ENCODE measurements at places on chromosomes 5 and 9. TPM values are rescaled to one million over a fixed set of nuclear protein-coding genes. Genes with fewer than 3 reads are reported as not detected.

The TMED9 gene
- 96.2 TPM for total RNA-seq

The TMC1 gene
- not detected for total RNA-seq

The FSTL4 gene
- not detected for total RNA-seq

- H3K27ac ChIP-seq, result no peak overlapping the region
- H3K4me1 ChIP-seq, result no peaks in the 10 kb centered on the region
- peaks cover 3% of the 10 kb centered on the region for H3K36me3 ChIP-seq
Measured at GRCh38 chr9:82191082-82191770, 202.7 kb downstream of the SPATA31D1 start.

The PKD2L2 gene
- total RNA-seq, result not detected

The C5orf52 gene
- not detected for total RNA-seq

The CDH6 gene
- not detected for total RNA-seq

DNA sequence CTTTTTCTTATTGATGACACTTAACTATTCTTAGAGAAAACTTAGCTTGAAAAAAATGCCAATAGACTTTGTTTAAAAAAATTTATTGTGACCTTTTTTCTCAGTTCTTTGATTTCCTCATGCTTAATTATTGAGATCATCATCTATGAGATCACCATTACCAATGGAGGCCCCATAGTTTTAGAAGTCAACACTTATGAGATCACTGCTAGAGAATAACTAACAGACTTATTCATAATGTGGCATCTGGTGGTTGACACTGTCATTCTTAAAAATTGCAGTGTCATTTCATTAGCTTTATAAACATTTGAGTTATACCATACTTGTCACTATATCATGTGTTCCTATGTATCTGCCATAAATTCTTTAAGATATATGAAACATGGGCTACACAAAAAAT, 14.9 kb upstream of the FEM1C start:
- H3K4me1 ChIP-seq, result no peaks in the 10 kb centered on the region
- no peak overlapping the region for H3K4me3 ChIP-seq
- DNase-seq, result no peak
- H3K36me3 ChIP-seq, result no peaks in the 10 kb centered on the region
- no peak overlapping the region for H3K27ac ChIP-seq

- H3K4me3 ChIP-seq, result no peak overlapping the region
- no peak for DNase-seq
- H3K36me3 ChIP-seq, result peaks cover 38% of the 10 kb centered on the region
- no peaks in the 10 kb centered on the region for H3K4me1 ChIP-seq
- no peak overlapping the region for H3K27ac ChIP-seq
Measured at GRCh38 chr5:116097301-116097700, 12.5 kb downstream of the COMMD10 start.

- DNase-seq, result no peak
- no peak overlapping the region for H3K27ac ChIP-seq
- no peaks in the 10 kb centered on the region for H3K36me3 ChIP-seq
Measured at GRCh38 chr9:73371801-73372200, 220.1 kb downstream of the ANXA1 start.

DNA sequence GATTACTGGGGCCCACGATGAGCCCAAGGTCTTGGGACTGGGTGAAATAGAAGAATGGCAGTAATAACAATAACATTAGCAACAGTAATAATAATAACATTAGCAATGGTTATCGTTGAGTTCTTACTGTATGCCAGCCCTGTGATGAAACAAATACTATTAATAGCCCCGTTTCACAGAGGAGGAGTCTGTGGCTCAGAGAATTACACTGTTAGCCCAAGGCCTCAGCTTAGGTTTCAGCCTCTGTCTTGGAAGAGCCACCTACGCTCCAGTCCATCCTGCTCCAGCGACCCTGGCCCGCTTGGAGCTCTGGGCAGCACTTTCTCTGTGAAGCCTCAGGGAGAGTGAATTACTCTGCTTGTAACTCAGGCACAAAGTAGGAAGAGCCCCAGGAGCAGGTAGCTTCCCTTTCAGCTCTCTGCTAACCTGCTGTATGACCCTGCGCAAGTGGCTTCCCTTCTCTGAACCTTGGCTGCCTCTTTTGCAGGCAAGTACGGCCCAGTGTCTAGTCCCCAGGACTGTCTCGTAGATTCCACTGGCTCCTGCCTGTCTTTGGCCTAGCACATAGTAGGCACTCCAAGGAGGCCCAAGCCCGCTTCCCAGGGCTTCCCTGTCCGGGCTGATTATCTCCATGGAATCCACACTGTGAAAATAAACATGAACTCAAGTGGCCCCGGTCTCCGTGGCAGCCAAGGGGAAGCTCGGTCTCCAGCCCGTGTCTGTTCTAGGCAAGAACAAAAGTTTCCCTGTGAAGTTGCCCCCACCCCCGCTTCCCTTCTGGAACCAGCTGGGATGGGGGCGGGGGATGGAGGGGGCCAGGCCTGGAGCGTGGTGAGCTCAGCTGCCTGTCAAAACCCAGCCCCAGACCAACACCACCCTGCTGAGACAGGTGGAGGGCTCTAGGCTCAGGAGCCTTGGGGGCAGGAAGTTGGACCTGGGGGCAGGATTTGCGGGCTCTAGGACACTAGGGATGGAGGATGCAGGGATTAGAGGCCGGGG, 26.2 kb upstream of the LMX1B start:
- H3K36me3 ChIP-seq, result no peaks in the 10 kb centered on the region
- no peaks in the 10 kb centered on the region for H3K4me1 ChIP-seq
- no peak overlapping the region for H3K4me3 ChIP-seq
- no peak for DNase-seq

DNA sequence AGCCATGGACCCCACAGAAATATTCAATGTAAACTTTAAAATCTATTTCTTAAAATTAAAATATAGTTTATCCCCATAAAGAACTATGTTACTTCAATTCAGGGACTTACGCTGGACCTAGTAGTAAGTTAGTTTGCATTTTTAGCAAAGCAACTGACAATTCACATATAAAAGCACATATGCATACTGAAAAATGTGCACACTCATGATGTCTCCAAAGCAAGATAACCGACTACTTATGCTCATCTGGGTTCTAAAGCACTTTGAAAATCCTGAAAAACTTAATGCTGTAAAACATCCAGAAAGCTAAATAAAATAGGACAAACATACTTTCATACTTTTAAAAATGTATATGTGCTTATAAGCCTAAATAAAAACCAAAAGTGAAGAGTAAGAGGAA, 264.4 kb upstream of the GAS1 start:
- H3K4me1 ChIP-seq, result no peaks in the 10 kb centered on the region
- peaks cover 14% of the 10 kb centered on the region for H3K27me3 ChIP-seq
- H3K4me3 ChIP-seq, result no peak overlapping the region
- H3K36me3 ChIP-seq, result no peaks in the 10 kb centered on the region
- no peak overlapping the region for H3K27ac ChIP-seq

The PCDHB3 gene
- total RNA-seq, result not detected

GRCh38 chr9:83242066-83242465, 179.1 kb upstream of the RASEF start:
- no peak overlapping the region for H3K27ac ChIP-seq
- no peak overlapping the region for H3K4me3 ChIP-seq
- DNase-seq, result no peak
- peaks cover 4% of the 10 kb centered on the region for H3K27me3 ChIP-seq
- no peaks in the 10 kb centered on the region for H3K4me1 ChIP-seq

- H3K4me3 ChIP-seq, result no peak overlapping the region
- no peaks in the 10 kb centered on the region for H3K4me1 ChIP-seq
- no peaks in the 10 kb centered on the region for H3K27me3 ChIP-seq
- no peak overlapping the region for H3K27ac ChIP-seq
Measured at GRCh38 chr5:28344836-28345433, 1306.5 kb upstream of the CDH9 start.

The ALDH7A1 gene
- 5.8 TPM for total RNA-seq

The IFNA2 gene
- not detected for total RNA-seq

- H3K4me1 ChIP-seq, result peaks cover 33% of the 10 kb centered on the region
- H3K27me3 ChIP-seq, result no peaks in the 10 kb centered on the region
- no peaks in the 10 kb centered on the region for H3K36me3 ChIP-seq
- H3K4me3 ChIP-seq, result no peak overlapping the region
- no peak for DNase-seq
- H3K27ac ChIP-seq, result no peak overlapping the region
Measured at GRCh38 chr5:55701462-55702103, 10.5 kb downstream of the SLC38A9 start.

DNA sequence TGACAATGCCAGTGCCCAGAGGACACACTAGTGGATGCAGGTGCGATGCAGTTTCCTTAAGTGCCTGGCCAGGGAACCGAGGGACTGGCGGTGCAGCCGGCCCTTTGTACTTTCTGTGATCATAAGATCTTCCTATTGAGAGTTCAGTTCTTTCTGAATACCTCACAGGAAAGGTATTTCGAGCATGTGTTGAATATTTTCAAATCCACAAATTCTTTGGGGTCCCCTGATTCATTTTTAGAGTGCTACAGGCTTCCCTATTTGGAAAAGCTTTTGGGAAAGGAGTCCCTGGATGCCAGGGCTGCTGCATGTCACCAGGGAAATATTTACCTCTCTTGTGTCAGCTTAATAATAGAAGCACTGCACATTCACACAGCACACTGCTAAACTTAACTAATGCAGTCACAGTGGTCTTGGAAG, 281.5 kb downstream of the GADD45G start:
- no peaks in the 10 kb centered on the region for H3K4me1 ChIP-seq
- no peak overlapping the region for H3K4me3 ChIP-seq
- no peaks in the 10 kb centered on the region for H3K36me3 ChIP-seq
- no peak overlapping the region for H3K27ac ChIP-seq
- DNase-seq, result no peak
- H3K27me3 ChIP-seq, result no peaks in the 10 kb centered on the region

- H3K36me3 ChIP-seq, result peaks cover 7% of the 10 kb centered on the region
- DNase-seq, result peak; percentile 92
- H3K4me3 ChIP-seq, result peak overlapping the region; percentile 79
- peak overlapping the region; percentile 87 for H3K27ac ChIP-seq
Measured at GRCh38 chr5:180803181-180804128, 849 bp upstream of the MGAT1 start.

DNA sequence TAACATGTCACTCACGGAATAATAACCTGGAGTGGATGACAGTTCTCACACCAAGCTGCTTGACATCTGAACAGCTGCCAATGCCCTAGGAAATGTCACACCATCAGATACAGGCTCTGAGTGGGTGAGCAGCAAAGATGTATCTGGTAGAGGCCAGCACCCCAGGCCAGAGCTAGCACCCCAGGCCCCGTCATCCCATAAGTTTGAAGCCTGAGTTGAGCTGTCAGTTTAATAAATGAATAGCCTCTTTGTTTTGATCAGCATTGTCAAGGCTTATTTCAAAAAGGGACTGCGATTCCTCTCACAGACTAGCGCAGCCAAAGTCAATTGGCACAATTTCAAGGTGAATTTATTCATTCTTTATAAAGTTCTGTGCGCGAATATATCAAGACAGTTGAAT, 1327.1 kb downstream of the MAT2B start:
- H3K4me1 ChIP-seq, result no peaks in the 10 kb centered on the region
- H3K27me3 ChIP-seq, result no peaks in the 10 kb centered on the region
- H3K4me3 ChIP-seq, result no peak overlapping the region
- no peaks in the 10 kb centered on the region for H3K36me3 ChIP-seq

The CRAT gene
- 23.8 TPM for total RNA-seq

GRCh38 chr9:69822116-69822750, 1.6 kb downstream of the CFAP95 start:
- H3K27me3 ChIP-seq, result peaks cover 26% of the 10 kb centered on the region
- peaks cover 54% of the 10 kb centered on the region for H3K4me1 ChIP-seq
- H3K27ac ChIP-seq, result no peak overlapping the region
- peak overlapping the region; percentile 15 for H3K4me3 ChIP-seq
- no peak for DNase-seq

The PRLR gene
- not detected for total RNA-seq

DNA sequence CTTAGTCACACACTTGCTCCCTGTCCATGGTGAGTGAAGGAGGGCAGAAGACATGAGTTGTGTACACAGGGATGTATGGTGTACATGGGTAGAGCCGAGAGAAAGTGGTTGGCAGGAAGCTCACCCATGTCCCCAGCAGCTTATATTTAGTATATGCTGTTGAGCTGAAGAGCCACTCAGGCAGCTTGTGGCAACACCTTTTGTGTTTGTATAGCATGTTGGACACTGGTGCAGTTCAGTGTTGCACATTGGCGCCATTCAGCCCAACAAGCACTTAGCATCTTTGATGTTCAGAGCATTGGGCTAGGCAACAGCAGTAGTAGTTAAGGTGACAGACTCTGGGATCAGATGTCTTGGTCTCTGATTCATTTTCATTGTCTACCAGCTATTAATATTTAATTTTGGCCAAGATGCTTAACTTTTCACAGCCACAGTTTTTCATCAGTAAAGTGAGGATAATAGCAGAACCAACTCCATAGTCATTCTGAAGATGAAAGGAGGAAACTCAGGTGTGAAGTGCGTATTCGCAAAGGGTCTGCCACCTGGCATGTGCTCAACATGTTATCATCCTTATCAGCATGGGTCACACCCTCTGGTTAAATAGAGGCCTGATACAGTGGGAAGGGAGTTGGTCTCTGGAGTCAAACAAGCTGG, 184.8 kb downstream of the NR3C1 start:
- peaks cover 79% of the 10 kb centered on the region for H3K4me1 ChIP-seq
- peaks cover 3% of the 10 kb centered on the region for H3K36me3 ChIP-seq
- H3K27me3 ChIP-seq, result no peaks in the 10 kb centered on the region
- peak overlapping the region; percentile 13 for H3K4me3 ChIP-seq
- peak overlapping the region; percentile 3 for H3K27ac ChIP-seq

DNA sequence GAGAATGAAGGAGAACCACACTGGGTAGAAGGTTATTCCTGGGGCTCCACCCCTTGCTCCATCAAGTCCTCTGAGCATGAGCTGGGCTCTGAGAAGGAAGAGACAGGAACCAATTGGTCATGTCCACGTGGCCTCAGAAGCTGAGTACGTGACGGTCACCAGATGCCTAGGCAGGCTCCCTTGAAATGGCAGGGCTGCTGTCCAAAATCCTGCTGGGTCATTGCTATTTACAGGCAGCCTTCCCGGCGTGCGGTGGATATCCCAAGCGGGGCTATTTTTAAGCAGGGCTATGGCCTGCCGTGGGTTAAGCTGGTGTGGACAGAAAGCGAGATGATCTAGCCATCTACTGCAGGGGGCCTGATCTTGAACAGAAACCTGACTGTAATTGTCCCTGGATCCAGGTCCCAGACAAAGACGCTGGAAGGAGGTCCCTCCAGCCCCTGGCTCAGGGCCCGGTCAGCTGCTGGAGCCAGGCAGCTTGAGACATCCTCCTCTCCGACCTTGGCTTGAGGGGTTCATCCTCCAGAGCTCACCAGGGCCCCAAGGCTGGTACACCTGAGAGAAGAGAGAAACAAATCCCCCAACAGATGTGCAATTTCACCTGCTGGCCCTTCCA, 550 bp upstream of the CKMT2 start:
- H3K4me1 ChIP-seq, result peaks cover 14% of the 10 kb centered on the region
- no peak for DNase-seq
- H3K4me3 ChIP-seq, result no peak overlapping the region

GRCh38 chr5:57441557-57441956, 41.1 kb downstream of the ACTBL2 start:
- no peaks in the 10 kb centered on the region for H3K36me3 ChIP-seq
- H3K27me3 ChIP-seq, result peaks cover 8% of the 10 kb centered on the region
- H3K4me1 ChIP-seq, result no peaks in the 10 kb centered on the region

All from activated T-cell treated with anti-CD3 and anti-CD28 coated beads, Interleukin-2, amount 50 U/mL, for 72 hours (primary cell).